Fibroblast of the conjunctiva (primary cell): ENCODE measurements at places on chromosomes 3 and 15.

DNA sequence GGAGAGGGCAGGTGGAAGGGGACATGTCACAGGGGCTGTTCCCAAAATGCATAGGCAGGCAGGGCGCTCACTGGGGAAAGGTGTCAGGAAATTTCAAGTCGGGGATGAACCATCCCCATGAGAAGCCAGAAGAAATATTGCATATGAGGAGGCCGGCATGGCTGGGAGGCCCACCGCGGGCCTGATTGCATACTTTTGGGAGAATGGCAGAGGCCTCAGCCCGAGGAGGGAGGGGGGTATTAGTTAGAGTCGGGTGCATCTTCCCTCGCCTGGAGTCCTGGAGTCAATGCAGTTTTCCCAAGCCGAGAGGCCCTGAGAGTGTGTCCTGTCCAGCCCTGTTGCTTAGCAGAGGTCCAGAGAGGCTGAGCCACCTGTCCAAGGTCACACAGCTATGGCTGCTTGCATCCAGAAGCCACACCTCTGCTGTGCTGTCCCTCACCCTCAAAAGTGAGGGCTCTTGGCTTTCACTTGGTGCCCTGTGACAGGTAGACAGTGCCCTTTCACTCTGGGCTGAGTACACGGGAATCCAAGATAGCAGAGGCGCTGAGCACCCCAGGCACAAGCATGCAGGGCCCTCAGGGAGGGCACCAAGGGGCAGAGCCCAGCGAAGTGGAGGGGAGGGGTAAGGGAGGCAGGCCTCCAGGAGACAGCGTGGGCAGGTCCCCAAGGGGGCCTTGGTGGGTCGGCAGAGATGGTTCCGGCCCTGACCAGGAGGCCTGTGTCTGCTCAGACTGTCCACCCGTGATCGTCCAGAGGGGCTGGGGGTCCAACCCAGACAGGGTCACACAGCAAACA, 48.5 kb downstream of the GRIP2 start:
- no peak for DNase-seq

DNA sequence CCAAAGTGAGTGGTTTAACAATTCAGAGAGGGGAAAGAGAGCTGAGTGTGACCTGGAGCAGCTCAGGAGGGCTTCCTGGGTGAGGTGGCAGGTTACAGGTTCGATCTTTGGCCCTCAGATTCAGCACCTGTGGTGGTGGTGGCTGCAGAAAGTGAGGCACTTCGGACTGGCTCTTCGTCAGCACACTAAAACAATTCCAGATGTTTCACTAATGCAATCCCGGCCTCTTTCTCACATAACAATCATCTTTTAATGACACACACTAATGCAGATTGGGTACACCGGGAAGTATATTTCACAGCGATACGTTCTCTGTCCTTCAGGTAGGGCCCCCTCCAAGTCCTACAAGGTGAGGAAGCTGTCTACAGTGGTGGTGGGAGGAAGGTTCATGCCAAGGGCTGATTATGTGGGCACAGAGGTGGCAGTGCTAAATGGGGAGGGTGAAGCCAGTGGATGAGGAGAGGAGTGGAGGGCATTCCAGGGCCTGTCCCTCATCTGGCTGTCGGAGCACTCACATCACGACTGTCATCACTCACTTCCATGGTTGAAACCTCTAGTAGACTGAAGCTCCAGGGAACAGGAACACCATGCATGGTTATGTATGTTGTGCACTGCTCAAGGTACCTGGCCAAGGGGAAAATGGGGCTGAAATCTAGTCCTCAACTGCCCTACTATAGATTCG, 171.1 kb downstream of the RAB11A start:
- no peak for DNase-seq

- DNase-seq = no peak
Measured at GRCh38 chr3:27561576-27561975, 77.4 kb upstream of the SLC4A7 start.

GRCh38 chr3:102450976-102451375, 16.2 kb downstream of the ZPLD1 start:
- no peak for DNase-seq

- DNase-seq = no peak
Measured at GRCh38 chr15:50066202-50066601, 52.8 kb downstream of the ATP8B4 start.

DNA sequence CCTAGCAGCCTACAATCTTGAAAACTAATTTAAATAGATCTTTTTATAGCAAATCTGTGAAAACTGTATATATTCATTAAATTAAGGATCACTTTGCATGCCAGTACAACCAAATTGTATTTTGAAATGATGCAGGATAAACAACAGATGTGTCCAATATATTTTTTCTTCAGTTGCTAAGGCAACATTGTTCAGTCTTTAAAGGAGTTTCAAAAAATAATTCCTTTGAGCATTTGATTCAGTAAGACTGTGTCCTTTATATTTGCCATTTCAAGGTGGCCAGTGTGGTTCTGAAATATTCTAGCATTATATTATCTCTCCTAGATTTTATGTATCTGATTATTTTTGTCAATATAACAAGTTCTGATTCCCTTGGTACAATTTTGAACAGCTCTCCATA, 254.7 kb downstream of the PLOD2 start:
- no peak for DNase-seq

GRCh38 chr3:119257654-119258410, 17.2 kb upstream of the B4GALT4 start:
- DNase-seq = no peak

- no peak for DNase-seq
Measured at GRCh38 chr15:32840507-32841245, 122.9 kb downstream of the GREM1 start.

GRCh38 chr3:105755121-105755886, 113.5 kb downstream of the CBLB start:
- no peak for DNase-seq

GRCh38 chr15:90957791-90958190, 3.1 kb downstream of the RCCD1 start:
- DNase-seq = no peak

DNA sequence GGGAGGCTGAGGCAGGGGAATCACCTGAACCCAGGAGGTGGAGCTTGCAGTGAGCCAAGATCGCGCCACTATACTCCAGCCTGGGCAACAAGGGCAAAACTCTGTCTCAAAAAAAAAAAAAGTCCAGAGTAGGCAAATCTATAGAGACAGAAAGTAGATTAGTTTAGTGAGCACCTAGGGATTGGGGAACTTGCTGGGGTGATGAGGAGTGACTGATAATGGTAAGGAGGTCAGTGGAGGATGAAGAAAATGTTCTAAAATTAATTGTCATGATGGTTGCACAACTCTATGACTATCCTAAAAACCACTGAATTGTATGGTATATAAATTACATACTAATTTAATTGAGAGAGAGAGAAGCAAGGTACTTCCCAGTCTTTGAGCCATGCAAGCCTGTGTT, 27.8 kb upstream of the LYZL4 start:
- DNase-seq = no peak

- DNase-seq = no peak
Measured at GRCh38 chr15:63519548-63520178, 15.3 kb downstream of the USP3 start.

GRCh38 chr15:65246026-65246714, 34.9 kb upstream of the CILP start:
- no peak for DNase-seq

GRCh38 chr3:125594125-125594524, 1.2 kb downstream of the OSBPL11 start:
- no peak for DNase-seq

DNA sequence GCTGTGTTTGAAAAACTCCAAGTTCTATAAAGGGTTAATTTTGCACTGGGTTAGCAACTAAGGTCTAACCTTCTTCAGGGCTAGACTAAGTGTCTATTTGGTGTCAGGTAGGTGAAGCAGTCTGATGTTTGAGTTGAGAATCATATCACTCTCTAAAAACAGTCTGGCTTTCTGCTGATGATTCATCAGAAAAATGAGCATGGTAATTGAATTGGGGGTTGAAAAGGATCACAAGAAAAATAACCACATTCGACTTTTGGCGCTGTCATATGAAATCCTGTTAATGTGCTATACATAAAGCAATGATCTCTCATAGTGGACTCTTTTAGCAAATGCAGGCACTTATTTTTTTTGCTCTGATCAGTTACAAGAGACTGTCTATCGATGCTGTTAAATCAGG, 242.2 kb upstream of the AZI2 start:
- DNase-seq = no peak

- DNase-seq = no peak
Measured at GRCh38 chr3:108462899-108463298, 47.5 kb downstream of the MYH15 start.

DNA sequence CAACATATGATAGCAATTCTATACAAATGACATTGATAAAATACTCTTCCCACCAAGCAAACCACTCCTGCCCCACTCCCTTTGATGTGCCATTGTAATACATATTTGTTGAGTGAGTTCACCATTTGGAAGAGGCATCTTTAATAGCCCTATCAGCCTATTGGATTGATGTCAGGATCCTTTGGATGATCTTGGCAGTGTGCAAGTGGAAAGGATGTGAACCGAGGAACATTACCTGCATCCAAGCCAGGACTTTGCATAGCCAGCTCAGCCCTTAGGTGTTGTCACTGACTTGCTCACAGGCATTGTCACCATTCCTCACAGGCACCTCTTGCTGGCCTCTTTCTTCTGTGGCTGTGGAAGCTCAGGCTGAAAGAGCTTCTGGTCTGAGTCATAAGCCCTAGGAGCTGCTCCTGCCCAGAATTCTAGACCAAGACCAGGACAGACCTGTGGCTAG, 16.5 kb upstream of the TIMP4 start:
- DNase-seq = no peak

DNA sequence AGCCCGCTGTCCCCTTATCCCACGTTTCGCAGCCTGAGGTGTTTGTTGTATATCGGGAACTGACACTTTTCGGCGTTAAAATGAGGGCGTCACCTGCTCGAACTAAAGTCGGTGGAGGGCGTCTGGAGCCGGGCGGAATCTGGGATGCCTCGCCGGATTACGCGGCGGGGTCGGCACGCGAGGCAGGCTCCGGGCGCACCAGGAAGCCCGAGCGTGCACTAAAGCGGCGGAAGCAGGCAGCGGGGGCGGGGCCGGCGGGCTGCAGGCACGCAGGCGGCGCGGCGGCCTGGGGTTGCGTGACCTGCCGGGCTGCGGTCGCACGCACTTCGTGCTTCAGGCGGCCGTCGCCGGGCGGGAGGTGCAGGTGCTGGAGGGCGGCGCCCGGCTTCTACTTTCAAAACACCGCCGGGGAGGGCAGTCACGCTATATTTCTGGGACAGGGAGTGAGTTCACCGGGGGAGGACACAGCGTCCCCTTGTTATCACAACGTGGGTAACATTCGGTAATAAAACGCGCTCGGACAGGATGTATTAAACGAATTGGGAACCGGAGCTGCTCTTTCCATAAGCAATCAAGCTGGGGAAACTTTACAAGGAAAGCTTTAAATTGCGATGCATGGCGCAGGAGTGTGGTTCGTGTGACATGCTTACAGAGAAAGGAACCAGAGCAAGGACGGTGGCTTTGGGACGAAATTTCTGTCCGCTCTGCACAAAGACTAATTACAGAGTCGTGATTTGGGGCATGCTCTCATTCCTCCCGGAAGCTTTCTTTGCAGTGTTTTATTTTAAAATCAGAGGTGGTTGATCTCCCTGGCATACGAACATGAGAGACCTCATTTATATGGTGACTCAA, 9.1 kb upstream of the LEKR1 start:
- DNase-seq = no peak
